ELR (cell line): ENCODE measurements at places on chromosomes 16 and 17.

DNA sequence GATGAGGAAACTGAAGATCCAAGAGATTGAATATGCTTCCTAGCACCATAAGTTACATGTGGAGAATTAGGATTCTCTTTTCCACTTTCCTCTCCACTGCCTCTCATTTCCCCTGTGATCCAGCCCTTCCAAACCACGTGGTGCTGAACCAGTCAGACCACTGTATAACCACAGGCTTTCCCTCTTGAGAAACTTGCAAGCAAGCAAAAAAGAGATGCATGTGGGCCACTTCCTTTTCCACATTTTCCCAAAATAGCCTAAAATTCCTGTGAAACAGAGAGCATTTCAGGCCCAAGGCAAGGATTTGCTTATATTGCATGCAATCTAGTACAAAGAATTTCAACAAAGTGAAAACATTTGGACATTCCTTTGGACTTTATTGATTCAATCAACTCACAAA, 59.3 kb upstream of the KSR1 start:
- no peak for DNase-seq

DNA sequence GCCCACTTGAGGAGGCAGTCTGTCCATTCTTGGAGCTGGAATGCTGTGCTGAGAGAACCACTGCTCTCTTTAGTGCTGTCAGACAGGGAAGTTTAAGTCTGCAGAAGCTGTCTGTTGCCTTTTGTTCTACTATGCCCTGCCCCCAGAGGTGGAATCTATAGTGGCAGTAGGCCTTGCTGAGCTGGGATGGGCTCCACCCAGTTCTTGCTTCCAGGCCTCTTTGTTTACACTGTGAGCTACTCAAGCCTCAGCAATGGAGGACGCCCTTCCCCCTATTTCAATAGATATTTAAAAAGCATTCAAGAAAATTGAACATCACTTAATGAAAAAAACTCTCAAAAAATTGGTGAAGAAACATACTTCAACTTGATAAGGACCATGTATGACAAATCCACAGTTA, 313.5 kb downstream of the PHKB start:
- DNase-seq, result peak; percentile 44

DNA sequence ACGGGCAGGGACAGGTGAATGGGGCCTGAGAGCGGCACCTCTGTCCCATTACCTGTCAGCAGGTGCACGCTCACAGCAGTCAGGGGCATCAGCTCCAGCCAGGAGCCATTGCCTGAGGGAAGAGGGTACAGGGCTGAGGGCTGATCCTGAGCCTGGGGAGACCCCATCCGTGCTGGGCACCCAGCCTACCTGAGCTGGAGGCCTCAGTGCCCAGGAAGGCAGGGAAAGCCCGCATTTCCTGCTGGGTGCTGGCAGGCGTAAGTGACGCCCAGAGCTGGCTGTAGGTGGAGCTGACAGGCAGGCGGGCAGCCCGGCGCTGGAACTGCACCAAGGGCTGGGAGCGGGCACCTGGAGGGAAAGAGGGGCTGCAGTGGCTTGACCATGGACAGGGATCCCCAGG, 7.4 kb downstream of the FAM171A2 start:
- DNase-seq, result no peak

GRCh38 chr16:76409706-76410105, 132.5 kb downstream of the CNTNAP4 start:
- DNase-seq, result no peak

DNA sequence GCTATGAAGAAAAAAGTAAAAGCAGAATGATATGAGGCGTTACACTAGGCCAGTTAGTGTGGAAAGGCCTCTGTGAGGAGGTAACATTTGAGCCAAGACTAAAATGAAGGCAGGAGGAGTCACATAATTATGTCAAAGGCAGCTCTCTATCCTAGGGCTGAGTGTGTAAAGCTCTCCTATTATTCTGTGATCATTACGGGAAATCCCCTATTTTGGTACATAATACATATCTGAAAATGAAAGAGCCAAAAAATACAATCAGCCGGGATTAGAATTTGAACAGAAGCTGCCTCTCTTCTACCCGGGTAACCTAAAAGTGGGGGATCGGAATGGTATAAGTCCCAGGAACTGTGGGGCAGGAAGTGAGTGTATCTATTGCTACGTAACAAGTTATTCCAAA, 27.1 kb downstream of the HEATR3 start:
- DNase-seq, result no peak
